ENCODE measurements at places on chromosomes 2 and 18.

DNA sequence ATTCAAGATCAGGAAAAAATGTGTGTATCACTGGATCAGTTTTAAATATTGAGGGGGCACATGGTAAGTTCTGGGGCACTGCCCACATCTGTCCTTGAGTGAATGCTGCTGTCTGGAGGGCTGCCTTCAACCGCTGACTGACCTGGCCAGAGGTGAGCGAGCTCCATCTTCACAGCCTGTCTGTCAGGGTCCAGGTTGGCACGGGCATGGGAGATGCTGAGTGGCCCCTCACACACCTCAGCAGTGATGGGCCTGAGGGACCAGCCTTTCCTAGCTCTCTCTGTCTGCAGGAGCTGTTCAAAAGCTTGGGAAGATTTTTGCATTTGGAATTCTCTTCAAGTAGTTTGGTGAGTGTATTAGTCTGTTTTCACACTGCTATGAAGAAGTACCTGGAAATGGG, 114.8 kb upstream of the ALKAL2 start:
- DNase-seq: no peak

- no peak for DNase-seq
Observed at GRCh38 chr2:101080211-101081068, 70.7 kb downstream of the TBC1D8 start.

GRCh38 chr18:78735131-78736014, 244.2 kb upstream of the SALL3 start:
- no peak for DNase-seq

DNA sequence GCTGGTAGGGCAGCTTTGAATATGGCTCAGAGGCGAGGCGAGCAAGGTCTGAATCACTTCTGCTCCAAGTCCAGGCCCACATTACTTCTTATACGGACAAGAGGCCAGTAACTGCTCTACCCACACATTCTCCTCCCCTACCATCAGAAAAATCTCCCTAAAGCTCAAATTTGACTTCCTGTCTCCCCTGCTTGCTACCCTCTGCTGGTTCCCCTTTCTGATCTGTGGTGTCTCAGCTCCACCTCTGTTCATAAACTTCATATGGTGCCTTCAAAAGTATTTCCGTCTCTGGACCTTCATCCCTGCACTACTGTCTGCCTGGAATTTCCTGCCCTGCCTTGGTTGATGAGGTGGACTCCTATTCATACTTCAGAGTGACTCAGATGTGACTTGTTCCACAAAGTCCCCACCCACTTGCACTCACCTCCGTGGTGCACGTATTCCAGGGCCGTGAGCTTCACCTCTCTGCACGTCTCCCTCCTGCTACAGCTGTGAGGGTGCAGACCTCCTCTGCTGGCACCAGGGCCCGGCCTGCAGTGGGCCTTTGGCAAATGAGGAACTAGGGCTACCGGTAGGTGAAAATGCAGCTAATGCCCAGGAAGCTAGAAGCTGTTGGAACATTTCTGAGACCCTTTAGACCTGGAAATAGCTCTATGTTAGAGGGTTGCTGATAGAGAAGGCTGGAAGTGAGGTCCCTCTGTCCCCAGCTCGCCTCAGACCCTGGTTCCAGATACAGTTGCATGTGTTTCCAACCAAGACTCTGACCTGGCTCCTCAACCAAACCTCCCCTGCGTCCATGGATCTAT, 24.6 kb upstream of the KCMF1 start:
- DNase-seq: peak; percentile 93

DNA sequence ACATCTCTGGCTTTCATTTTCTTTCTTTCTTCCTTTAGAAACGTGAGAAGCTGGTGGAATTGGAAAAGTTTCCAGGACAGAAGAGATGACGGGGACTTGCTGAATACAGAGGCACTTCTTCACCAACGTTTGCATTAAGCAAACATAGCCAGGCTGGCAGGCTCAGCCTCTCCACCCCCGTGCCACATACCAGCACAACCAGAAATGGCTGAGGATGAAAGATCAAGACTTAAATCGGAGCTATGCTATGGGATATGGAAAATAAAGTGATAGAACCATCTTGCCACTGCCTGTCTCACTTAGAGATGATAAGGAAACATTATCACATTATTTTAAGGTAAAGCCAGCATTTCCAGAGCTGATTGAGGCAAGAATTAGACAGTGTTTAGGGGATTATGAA, 483.3 kb downstream of the BCL11A start:
- no peak for DNase-seq

GRCh38 chr2:96804986-96805385, 11.1 kb upstream of the CNNM3 start:
- DNase-seq: peak; percentile 35

GRCh38 chr2:235086481-235087184, 134.8 kb downstream of the SH3BP4 start:
- no peak for DNase-seq

- peak; percentile 90 for DNase-seq
Observed at GRCh38 chr2:234335661-234336228, 161.1 kb downstream of the ARL4C start.

- peak; percentile 84 for DNase-seq
Observed at GRCh38 chr2:231104115-231104713, 20.6 kb downstream of the HTR2B start.

DNA sequence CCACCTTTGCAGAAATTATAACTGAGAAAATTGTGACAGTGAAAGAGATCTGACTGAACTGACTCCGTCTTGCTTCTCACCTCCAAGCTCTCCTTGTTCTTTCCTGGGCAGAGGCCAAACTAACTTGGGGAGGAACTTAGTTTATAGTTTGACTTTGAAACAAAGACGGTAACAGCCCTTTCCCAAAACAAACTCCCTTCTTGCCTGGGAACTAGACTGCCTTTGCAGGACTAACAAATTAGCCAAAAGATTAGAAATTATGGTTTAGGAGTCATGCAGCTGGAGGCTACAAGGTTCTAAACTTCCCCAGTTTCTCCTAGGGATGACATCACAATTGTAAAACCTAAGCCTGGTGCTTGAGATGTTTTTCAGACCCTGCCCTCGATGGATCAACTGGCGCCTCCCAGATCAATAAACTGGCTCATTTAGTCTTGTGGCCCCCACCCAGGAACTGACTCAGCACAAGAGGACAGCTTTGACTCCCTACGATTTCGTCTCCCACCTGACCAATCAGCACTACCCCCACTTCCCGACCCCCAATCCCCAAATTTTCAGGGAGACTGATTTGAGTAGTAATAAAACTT, 137.7 kb downstream of the ALPK2 start:
- DNase-seq: no peak

- DNase-seq: peak; percentile 60
Observed at GRCh38 chr2:200786826-200787225, 24.9 kb upstream of the BZW1 start.

- DNase-seq: peak; percentile 83
Observed at GRCh38 chr2:66574701-66575624, 140.0 kb downstream of the MEIS1 start.

- DNase-seq: no peak
Observed at GRCh38 chr2:18213986-18214385, 335.5 kb downstream of the KCNS3 start.

DNA sequence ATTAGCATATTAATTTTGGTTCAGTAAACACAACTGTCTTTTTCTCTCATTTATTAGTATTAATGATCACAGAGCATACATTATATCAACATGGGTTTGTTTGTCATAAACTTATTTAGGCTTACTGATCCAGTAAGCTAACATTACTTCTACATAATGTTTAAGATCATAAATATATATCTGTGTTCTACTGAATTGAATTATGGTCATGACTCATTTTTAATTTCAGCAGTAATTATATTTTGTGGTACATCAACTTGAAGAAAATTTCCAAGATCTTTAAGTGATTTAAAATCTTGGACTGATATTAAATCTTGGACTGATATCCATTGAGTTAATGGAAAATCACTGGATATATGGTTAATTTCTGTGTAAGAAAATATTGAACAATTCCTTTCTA, 111.7 kb downstream of the CALCRL start:
- DNase-seq: no peak

DNA sequence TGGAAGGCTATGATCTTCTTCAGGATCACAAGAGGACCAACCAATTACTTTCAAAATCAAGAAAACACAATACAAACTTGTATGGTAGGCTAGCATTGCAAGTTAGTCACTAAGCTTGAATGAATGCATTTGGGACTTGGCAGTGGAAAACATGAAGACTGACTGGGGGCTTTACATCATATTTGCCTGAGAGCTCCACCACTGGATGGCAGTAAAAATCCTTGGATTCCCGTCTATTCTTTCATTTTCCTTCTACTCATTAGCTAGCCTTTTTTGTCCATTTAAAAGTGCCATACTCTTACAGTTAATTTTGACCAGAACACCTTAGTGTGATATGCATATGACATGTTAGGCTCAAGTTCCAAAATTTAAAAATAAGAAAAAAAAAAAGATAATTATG, 63.5 kb upstream of the RASGRP3 start:
- DNase-seq: peak; percentile 51

DNA sequence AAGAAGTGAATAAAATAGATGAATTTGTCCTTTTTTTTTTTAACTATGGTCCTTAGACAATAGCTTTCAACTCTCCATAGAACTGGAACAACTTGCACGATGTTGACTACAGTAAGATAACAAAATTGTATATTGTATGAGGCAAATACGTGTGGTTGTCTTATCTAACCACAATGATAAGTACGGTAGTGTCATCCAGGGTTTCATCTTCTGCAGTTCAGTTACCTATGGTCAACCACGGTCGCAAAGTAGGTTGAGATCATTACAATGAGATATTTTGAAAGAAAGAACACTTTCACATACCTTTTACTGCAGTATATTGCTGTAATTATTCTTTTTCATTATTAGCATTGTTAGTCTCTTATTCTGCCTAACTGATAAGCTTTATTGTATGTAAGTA, 295.2 kb downstream of the PARD3B start:
- no peak for DNase-seq

- DNase-seq: peak; percentile 67
Observed at GRCh38 chr18:10113121-10114022, 199.6 kb downstream of the VAPA start.

DNA sequence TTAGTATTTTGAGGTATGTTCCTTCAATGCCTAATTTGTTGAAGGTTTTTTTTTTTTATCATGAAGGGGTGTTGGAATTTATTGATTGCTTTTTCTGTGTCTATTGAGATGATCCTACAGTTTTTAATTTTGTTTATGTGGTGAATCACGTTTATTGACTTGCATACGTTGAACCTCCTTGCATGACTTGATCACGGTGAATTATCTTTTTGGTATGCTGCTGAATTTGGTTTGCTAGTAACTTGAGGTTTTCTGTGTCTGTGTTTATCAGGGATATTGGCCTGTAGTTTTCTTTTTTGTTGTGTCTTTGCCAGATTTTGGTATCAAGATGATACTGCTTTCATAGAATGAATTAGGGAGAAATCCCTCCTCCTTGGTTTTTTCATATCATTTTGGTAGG, 23.9 kb downstream of the CLIP4 start:
- DNase-seq: no peak

GRCh38 chr2:187549193-187549592, 5.0 kb downstream of the TFPI start:
- no peak for DNase-seq

DNA sequence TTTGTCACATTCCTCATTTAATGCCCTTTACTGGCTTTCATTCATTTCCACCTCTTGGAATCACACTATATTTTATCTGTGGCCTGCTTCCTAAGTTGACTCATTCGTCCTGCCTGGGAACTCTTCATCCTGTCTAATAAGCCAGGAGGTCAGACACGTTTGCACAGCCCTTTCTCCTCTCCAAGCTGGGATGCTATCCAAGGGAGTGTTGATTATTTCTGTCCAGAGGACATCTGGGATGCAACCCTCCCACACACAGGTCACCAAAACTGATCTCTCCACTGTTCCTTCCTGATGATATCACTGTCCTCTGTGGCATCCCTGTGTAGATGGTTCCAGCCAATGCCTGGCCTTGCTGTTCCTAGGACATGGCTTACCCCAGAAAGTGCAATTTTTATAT, 79.8 kb upstream of the NOSTRIN start:
- no peak for DNase-seq

DNA sequence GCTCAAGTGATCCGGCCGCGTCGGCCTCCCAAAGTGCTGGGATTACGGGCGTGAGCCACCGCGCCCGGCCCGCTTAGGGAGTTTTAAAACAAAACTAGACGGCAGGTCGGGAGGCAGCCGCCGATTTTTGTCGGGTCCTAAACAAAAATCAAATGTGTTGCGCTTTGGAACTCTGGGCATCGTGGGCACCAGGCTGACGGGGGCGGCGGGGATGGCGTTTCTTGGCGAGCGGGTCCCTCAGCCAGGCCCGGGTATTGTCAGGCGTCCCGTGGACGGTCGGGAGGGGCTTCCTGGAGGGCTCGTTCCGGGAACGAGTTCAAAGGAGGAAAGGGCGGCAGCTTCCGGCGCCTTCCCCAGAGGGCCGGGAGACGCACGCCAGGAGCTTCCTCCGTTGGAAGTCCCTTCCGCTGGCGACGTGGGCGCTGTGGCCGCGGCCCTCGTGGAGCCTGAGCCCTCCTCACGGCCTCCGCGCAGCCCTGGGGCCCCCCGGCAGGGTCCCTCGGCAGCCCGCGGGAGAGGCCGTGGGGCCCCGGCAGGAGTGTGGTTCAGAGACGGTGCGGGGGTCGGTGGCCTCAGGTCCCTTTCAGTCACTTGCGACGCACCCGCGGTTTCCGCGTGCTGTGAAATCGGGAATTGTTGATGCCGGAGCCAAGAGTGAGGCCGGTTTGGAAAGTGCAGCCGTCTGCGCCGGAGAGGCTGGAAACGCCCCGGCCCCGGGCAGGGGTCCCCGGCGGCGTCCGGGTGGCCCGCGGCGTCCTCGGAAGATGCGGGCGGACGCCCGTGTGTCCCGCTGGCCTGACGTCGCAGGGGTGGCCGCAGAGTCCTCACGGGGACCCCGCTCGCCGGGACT, 59.3 kb downstream of the EMILIN2 start:
- peak; percentile 87 for DNase-seq

- no peak for DNase-seq
Observed at GRCh38 chr2:179861027-179861415, 391 bp downstream of the ZNF385B start.

GRCh38 chr2:1081451-1082225, 131.0 kb downstream of the SNTG2 start:
- no peak for DNase-seq

DNA sequence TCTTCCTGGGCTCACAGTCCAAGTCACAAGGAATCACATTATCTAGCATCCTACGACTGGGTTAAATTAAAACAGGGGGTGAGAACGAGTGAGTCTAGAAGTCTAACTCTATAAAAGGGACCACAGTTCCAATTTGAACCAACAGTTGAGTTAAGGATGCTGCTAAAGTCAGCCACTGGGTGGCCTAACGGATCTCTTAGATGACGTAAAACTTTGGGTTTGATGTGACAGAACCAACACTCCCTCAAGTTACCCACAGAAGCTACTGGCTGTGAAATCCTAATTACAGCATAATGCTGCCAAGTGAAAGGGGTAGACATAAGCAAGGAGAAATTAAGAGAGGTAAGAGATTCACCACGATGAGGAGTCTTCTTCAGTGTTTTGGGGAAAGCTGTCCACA, 32.7 kb upstream of the RUFY4 start:
- DNase-seq: peak; percentile 62
